ENCODE measurements at places on chromosomes 7 and 10.

DNA sequence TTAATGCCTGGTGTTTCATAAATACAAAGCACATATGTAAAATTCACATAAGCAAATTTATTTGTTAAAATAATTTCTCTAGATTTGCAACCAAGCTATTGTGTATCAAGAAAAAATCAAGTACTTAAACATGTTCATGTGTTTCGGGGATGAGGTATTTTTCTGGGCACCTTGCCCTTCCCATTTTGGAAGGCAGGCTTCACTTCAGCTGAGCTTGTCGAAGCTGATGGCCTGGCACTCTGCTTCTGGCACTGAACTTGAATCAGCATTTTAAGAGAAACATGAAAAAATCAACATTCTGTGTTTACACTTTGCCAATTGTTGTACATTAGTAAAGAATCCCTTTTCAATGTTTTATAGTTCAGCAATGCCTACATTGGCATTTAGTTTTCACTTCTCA is 179.1 kb upstream of the STEAP4 start:
- no peak for DNase-seq

DNA sequence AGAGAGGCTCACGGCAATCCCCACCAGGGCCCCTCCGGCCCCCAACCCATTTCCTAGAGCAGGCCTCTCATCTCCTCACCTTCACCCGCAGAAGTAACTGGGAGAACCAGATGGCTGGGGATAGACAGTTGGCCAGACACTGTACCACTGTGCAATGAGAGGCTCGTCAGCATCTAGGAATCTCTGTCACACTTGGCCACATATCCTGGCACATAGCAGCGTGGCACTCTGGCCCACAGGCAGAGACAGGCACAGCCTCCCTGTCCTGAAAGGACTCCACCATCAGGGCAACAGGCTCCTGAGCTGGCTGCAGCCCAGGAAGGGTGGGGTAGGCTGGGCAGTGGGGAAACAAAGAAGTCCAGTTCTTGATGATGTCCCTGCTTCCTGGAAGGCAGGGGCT is 45.8 kb downstream of the C10orf143 start:
- no peak for DNase-seq

GRCh38 chr7:112819536-112819935 is 29.3 kb upstream of the TMEM168 start:
- no peak for DNase-seq

DNA sequence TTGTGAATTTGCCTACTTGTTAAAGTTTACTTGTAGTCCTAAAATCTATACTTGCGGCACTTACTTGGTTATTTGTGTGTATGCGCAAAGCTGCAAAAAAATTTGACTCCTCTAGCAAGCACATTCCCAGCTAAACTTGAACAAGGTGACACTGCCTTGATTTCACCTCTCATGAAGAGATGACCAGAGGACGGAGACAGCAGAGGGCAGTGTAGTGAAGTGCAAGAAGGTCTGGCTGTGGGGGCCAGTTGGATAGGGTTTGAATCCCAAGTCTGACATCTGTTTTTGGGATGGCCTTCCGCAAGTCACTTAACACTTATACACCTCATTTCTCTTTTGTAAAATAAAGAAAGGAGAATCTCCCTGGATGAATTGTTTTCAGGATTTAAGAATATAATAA is 15.7 kb downstream of the SLK start:
- no peak for DNase-seq

- DNase-seq: no peak
These were observed 245.8 kb downstream of the ARHGAP21 start for GRCh38 chr10:24477915-24478314.

DNA sequence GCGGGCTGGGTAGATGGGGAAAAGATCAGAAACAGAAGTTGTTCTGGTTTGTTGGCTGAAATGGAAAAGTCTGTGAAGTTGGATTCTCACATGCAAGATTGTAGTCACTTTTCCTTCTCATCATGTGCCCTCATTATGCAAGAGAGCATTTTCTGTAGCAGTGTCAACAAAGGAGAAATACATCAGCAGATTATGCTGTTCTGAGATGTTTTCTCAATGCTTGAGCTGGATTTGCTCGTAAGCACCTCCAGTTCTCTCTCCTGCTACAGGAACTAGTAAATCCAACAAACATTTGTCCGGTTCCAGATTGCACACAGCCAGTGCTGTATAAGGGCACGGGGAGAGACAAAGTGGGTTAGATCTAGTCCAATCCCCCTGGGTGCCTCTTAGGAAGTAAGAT is 90.0 kb downstream of the GATA3 start:
- no peak for DNase-seq

DNA sequence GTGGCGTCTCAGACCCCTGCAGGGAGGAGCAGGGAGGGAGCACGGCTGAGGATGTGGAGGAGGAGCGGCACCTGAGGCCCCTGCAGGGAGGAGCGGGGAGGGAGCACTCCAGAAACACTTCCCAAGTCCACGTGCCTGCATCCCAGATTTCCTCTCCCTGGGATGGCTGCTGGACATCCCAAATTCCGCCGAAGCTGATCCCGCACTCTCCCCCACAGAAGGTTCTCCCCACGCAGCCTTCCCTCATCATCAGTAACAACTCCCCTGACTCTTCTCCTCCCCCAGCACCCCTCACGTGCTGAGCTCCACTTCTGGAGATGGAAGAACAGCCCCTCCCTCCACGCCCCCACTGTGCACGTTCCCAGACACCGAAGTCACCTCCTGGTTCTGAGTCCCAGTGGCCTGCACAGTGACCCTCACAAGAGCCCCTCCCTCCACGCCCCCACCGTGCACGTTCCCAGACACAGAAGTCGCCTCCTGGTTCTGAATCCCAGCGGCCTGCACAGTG is 17.8 kb upstream of the FOXL3 start:
- DNase-seq: no peak

- no peak for DNase-seq
These were observed 106.7 kb downstream of the PTPRE start for GRCh38 chr10:128013626-128014025.

GRCh38 chr10:23156447-23157150 is 35.5 kb upstream of the PTF1A start:
- no peak for DNase-seq

DNA sequence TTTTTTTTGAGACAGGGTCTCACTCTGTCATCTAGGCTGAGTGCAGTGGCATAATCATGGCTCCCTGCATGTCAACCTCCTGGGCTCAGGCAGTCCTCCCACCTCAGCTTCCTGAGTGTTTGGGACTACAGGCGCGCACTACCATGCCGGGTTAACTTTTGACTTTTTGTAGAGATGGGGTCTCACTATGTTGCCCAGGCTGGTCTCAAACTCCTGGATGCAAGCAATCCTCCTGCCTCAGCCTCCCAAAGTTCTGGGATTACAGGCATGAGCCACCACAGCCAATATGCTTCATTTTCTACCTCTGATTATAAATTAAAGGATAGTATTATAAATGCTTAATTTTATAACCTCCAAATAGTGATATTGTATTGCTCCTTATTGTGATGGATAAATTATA is 121.3 kb downstream of the ADK start:
- no peak for DNase-seq

GRCh38 chr7:133481676-133482075 is 228.8 kb downstream of the EXOC4 start:
- no peak for DNase-seq

DNA sequence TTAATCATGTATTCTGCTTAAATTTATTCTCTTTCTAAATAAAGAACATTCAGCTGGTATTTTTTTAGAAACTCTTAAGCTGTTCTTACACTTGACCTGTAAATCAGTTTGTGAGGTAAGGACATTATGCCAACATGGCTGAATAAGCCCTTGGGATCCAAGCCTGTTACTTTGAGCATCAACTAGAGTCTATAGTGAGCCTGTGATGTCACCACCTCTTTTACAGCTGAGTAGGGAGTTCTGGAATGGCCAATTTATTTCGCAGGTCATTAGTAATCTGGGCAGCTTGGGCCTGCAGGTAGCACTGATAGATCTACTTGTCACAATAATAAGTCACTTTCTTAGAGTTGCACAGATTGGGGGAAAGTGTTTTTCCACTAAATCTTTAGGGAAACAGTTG is 915.2 kb upstream of the MBL2 start:
- no peak for DNase-seq

DNA sequence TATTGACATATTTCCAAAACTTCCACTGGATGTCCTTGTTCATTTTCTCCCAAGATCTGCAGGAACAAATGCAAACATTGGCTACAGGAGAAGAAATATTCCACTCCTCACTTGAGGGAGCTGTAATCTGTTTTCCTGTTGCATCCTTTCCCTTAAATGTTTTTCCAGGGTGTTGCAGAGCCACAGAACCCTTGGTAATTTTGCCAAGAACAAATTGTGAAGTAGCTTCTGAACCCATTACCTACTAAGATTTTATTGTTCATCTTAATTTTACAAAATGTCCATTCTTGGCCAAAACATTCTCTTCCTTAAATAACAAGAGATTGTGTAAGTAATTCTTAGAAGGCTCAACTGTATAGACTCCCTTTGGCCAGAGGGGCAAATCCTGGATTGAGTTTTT is 177.0 kb downstream of the GNAT3 start:
- DNase-seq: no peak

- DNase-seq: no peak
These were observed 1077.3 kb downstream of the SORCS3 start for GRCh38 chr10:105718207-105718995.

DNA sequence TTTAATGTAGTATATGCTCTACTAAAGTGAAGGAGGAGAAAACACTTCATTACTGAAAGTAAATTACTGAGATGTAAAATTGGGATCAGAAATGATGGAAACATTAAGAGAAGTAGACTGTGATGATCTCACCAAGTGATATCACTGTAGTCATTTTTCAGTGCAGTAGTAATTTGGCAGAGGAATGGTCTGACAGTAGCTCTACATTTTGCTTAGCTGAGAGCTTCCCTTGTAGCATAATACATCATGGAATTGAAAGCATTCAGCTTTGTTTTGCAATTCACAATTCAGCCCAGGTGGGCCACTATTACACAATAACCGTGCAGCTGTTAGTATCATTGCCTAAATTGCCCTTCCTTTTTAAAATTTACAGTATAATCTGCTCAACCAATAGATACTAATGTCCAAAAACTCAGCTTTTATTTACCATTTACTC is 19.4 kb upstream of the CABCOCO1 start:
- DNase-seq: no peak

DNA sequence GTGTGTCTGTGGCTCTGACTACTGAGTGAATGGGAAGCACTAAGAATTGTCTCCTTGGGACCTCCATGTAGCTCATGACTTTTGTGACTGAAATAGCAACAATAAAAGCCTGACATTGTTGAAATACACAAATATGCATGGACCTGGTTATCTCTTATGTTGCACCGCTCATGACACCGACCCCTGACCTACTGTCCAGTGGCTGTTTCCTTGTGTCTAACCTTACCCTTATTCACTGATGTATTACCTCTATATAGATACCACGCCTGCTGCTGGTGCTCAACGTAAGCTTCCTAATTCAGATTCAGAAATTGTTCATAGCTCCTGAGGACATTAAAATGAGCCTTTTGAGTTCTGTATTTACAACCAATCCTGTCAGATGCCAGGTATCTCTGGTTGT is 243.4 kb upstream of the SEMA3C start:
- DNase-seq: no peak

DNA sequence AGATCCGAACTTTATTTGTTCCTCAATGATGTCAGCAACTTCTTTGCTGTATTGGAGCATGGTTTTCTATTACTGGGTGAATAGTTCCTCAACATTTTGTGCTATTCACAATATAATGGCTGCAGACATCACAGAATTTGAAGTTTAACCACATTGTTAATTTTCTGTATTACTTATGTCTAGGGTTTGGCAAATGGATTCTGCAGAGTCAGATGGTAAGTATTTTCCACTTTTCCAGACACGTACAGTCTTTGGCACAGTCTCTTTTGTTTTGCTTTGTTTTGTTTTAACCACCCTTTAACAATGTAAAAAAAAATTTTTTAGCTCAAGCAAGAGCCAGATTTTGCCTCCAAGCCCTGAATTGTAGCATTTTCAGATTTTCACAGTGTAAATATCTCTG is 36.8 kb upstream of the FOXK1 start:
- DNase-seq: no peak

DNA sequence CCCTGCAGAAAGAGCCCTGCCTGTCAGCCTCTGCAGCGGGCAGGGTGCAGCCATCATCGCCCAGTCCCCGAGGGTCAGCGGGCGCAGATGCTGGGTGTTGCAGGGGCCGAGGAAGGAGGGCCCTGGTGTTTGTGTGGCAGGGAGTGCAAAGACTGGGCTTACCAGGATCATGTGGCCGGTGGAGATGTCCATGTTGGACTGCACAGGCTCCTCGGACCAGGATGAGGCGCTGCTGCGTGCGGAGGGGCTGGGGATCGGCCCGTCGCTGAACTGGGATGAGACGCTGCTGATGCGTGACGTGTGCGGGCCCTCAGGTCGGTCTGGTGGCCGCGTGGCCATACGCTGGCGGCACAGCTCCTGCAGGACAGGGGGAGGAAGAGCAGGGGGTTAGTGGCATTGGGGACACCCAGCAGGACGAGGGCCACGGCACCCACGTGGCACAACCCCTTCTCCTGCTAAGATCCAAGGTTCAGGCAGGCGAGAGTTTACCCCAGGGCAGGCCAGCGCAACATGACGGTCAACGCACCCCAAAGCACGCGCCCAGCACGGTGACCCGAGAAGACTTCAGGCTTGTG is 319.5 kb downstream of the DNAJB6 start:
- no peak for DNase-seq

DNA sequence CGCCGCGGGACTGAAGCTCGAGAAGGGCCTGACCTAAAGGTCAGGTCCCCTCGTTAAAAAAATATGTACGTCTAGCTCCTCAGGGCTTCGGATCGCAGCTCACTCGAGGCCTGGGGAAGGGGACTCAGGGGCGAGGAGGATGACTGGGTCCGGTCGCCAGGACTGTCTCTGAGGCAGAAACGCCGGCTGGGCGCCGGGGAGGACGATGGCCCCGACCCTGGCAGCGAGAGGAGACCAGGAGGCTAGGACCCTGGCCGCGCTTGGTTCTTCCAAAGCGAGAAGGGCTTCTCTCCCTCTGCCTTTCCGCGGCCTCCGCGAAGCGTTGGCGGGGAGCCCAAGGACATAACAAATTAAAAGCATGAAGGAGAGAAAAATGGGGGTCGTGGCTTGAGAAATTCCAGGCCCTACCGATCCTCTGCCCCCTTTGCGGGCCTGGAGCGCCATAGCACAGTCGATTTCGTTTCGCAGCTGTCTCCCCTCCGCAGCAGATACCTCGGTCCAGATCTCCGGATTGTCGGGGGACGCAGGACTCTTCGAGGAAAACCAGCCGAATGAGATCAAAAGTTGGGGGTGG is 3.1 kb downstream of the NKX2-3 start:
- no peak for DNase-seq

- peak; percentile 2 for DNase-seq
These were observed 20.9 kb downstream of the CD36 start for GRCh38 chr7:80659120-80660055.
